ENCODE measurements at places on chromosomes 1 and 21.

- DNase-seq = peak; percentile 49
Measured at GRCh38 chr1:93878501-93878888, 511 bp downstream of the DNTTIP2 start.

DNA sequence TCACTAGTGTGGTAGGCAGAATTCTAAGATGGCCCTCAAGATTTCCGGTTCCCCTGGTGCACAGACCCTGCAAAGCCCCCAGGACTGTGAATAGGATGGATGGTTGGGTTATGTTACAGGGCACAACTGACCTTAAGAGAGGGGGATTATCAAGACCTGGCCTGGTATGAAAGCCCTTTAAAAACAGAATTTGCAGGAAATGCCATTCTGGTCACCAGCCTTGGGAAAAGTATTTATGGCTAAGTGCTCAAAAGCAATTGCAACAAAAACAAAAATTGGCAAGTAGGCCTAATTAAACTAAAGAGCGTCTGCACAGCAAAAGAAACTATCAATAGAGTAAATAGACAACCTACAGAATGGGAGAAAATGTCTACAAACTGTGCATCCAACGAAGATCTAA lies 144.7 kb upstream of the EDN2 start:
- DNase-seq = no peak

- DNase-seq = no peak
Measured at GRCh38 chr1:115251856-115252255, 86.2 kb downstream of the NGF start.

GRCh38 chr1:170078610-170079189 lies 4.2 kb upstream of the KIFAP3 start:
- no peak for DNase-seq

DNA sequence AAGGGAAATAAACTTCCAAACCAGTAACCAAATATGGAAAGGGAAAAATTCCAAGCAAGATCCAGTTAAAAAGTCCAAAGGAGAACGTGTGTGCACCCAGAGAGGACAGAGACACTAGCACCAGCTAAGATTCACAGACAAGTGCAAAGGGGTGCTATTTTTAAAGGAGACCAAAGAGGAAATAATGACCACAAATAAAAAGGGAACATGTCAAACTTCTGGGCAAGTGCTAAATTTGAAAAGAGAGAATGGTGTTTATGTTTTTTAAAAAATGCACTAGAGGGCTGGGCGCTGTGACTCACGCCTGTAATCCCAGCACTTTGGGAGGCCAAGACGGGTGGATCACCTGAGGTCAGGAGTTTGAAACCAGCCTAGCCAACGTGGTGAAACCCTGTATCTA lies 8.6 kb downstream of the JAM2 start:
- no peak for DNase-seq

DNA sequence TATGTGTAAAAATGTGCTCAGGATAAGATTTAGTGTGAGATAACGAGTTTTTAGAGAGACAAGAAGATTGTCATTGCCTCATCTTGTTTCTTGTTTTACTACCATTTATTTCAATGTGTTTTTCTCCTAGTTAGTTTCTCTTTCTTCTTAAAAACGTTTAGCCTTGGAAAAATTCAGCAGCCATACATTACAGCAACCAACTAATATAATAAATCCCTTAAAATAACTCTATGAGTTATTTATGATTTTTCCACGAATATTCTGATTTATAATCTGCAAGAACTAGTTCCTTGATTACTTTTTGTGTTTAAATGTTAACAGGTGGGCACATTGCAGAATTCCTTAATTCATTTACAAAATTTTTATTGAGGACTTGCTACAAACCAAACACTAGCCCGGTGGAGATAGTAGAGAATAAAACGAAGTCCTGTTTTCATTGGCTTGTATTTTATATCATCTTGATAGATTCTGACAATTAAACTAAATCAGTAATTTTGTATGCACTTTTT lies 118.9 kb downstream of the OSBPL9 start:
- no peak for DNase-seq

DNA sequence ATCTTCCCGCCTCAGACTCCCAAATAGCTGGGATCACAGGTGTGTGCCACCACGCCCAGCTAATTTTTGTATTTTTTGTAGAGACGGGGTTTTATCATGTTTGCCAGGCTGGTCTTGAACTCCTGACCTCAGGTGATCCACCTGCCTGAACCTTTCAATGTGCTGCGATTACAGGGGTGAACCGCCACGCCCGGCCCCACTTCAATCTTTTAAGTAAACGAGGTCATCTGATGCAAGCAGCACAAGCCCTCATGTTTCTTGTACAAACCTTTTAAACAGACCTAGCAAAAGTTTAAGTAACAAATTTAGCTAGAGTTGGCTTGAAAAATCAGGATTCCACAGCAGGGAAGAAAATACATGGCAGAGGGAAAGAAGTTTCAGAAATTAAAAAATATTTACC lies 21.2 kb upstream of the USP1 start:
- DNase-seq = no peak

DNA sequence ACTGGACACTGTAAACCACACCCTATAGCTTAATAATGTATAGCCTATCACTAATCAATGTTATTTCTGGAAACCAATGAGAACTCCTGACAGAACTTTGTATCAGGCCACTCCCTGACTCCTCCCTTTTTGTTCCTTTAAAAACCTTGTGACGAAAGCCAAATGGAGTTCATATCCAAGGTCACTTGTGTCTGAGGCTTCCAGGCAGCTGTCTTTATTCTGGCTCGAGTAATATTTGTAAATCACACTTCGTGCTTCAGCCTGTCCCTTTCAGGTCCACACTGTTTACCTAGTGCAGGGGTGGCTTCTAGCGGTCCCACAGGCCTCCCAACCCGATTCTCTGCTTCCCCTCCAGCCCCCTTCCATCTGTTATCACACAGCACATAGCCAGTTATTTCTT lies 16.2 kb upstream of the CAPN9 start:
- no peak for DNase-seq

DNA sequence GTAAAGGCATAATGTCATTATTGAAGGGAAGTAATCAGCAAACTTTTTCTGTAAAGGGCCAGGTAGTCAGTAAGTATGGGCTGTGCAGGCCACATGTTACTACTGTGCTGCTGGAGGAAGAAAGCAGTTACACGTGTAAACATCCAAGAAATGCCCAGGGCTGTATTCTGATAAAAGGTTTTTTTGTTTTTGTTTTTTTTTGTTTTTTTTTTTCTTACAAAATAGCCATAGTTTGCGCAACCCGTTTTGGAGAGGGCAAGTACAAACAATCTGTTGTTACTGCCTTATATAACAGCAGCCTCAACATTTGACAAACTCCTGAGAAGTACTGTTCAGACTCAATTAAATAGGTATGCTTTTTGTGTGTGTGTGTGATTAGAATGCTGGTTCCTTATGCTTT lies 26.7 kb upstream of the MTMR11 start:
- DNase-seq = no peak

GRCh38 chr1:52125736-52126359 lies 16.0 kb upstream of the ZFYVE9 start:
- DNase-seq = no peak

GRCh38 chr1:153390938-153391710 lies at the start of gene S100A8:
TSS of gene S100A8 (minus strand) at chr1:153391073. CDS start at chr1:153390535, 538 bp downstream.
- no peak for DNase-seq

DNA sequence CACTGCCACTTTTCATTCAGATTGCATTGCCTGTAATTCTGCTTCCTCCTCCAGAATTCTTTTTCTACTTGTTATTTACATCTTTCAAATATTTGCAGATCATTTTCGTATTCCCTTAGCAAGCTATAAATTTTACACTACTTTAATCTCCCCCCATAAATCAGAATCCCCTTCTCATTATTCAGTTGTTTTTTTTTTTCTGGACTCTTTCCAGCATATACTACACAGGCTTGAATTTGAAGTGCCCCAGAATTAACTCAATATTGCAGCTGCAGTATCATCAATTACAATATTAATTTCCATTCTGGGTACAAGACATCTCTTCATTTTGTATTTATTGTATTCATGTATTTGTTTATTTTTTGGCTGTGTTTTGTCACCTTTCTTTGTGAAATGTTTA lies 1494.3 kb downstream of the AMY1C start:
- no peak for DNase-seq

- DNase-seq = no peak
Measured at GRCh38 chr1:22184892-22185612, 42.2 kb upstream of the WNT4 start.

- no peak for DNase-seq
Measured at GRCh38 chr1:29237129-29237821, 953 bp downstream of the PTPRU start.

GRCh38 chr1:183180634-183181056 lies 5.4 kb upstream of the LAMC2 start:
- no peak for DNase-seq

- peak; percentile 26 for DNase-seq
Measured at GRCh38 chr1:111334169-111334568, 43.5 kb downstream of the CHIA start.

- DNase-seq = no peak
Measured at GRCh38 chr1:61993331-61993961, 201.2 kb upstream of the L1TD1 start.

GRCh38 chr1:80171631-80172030 lies 1165.1 kb upstream of the ADGRL4 start:
- no peak for DNase-seq

- no peak for DNase-seq
Measured at GRCh38 chr1:110556471-110556807, 37.5 kb upstream of the KCNA10 start.

DNA sequence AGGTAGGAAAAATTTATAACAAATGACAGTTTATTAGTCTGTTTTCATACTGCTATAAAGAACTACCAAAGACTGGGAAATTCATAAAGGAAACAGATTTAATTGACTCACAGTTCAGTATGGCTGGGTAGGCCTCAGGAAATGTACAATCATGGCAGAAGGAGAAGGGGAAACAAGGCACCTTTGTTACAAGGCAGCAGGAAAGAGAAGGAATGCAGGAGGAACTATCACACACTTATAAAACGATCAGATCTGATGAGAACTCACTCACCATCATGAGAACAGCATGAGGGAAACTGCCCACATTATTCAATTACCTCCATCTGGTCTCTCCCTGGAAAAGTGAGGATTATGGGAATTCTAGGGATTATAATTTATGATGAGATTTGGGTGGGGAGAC lies 61.3 kb downstream of the ASB17 start:
- no peak for DNase-seq

GRCh38 chr1:65441464-65441863 lies 21.0 kb downstream of the LEPR start:
- DNase-seq = no peak

- no peak for DNase-seq
Measured at GRCh38 chr21:45496968-45497845, 45.0 kb downstream of the SLC19A1 start.

GRCh38 chr1:239891621-239892358 lies 199.9 kb upstream of the FMN2 start:
- DNase-seq = no peak

DNA sequence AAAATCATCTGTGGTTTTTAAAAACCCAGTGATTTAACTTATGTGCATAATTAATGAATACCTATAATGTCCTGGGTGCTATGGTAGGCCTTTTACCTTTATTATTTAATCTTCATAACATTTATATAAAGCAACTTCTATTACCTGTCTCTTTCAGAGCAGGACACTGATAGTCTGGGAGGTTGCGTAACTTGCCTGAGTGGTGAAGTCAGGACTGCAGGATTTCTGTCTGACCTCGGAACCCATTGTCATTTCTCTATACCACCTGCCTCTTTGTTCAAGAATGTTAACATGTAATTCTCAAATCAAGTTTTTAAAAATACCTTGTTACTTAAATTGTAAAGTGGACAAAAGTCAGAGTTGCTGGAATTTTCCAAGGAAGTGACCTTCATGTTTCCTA lies 41.0 kb upstream of the BACH1 start:
- DNase-seq = no peak

- DNase-seq = no peak
Measured at GRCh38 chr1:44289530-44289929, 65.5 kb downstream of the ERI3 start.

GRCh38 chr1:231976231-231976630 lies 349.6 kb downstream of the DISC1 start:
- no peak for DNase-seq

- DNase-seq = no peak
Measured at GRCh38 chr1:226366290-226366689, 41.6 kb downstream of the PARP1 start.

DNA sequence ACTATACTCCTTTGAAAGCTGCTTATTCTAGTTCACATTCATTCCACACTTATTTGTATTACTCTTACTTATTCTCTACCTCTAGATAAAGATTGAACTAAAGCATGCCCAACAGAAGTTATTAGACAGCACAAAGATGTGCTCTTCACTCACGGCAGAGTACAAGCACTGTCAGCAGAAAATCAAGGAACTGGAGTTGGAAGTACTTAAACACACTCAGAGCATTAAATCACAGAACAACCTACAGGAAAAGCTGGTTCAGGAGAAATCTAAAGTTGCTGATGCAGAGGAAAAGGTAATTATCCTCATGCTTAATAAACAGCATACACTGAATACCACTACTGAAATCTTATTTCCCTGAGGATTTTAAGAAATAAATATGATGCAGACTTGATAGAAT lies 81.3 kb upstream of the PPIH start:
- DNase-seq = no peak

GRCh38 chr21:26954662-26955121 lies 12.2 kb downstream of the ADAMTS5 start:
- no peak for DNase-seq

DNA sequence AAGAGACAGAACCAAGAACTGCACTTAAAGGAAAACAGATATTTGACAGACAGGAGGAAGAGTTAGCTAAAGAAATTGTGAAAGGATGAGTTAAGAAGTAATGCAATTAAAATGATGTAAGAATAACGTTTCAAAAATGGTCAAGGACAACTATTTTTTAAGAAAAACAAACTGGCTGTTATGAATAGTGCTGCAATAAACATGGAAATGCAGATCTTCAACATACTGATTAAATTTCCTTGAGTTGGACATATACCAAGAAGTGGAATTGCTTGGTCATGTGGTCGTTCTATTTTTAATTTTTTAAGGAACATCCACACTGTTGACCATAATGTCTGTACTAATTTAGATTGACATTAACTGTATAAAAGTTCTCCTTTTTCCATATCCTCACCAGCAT lies 23.1 kb upstream of the PHTF1 start:
- DNase-seq = no peak

DNA sequence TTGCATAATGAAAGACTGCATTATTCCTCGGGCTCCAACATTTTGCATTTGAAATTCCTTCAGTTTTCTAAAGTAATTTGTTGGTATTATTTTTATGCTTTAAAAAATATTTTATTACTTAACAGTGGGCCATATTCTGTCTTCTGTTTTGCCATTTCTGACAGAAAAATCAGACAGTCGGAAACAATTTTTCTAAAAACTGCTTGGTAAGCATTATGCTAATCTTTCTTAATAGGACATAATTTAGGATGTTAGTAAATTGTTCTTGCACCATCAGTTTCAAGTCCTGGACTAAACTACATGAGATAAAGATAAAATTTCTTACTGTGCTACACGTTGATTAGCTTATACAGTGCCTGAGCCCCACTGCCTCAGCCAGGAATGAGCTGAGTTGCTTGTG lies 11.2 kb downstream of the RGL1 start:
- no peak for DNase-seq

- no peak for DNase-seq
Measured at GRCh38 chr21:26565111-26565510, 8.0 kb downstream of the CYYR1 start.

All from stimulated activated CD8-positive, alpha-beta memory T cell treated with anti-CD3 and anti-CD28 coated beads, Interleukin-15, amount 100 ng/mL, for 1 hour (primary cell).